ENCODE measurements at places on chromosomes 13 and 19.

GRCh38 chr13:75931116-75931515 is 295.0 kb downstream of the LMO7 start:
- no peak for DNase-seq

DNA sequence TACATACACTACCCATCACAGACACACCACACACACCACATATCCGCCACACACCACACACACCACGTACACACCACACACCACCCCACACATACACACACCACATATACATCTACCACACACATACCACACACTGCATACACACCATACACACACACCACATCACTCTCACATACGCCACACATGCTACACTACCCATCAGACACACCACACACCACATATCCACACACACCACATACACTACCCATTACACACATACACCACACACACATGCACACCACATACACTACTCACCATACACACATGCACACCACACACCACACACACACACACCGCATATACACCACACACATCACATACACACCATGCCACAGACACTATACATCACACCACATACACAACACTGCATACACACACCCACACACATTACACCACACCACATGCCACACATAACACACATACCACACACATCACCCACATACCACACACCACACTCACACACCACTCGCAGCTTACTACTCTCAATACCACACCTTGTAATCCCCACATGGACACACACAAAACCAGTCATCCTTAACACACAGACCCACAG is 9.5 kb downstream of the ERFL start:
- DNase-seq = no peak

- DNase-seq = no peak
Observed at GRCh38 chr13:75512253-75512652, 25.4 kb downstream of the COMMD6 start.

DNA sequence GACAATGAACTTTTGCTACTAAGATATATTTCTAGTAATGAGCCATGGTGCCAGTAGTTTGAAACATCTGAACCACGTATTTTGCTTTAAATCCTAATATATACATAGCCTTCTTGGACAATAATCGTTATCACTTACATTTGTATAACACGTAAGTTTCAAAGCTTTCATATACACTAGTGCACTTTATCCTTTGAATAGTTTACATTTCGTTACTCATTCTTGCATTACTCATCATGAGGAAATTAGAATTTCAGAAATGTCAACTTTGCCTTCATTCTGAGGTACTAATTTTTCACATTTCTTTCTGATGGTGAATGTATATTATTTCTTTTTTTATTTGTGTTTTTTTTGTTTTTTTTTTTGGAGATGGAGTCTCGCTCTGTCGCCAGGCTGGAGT is 5.8 kb downstream of the KBTBD7 start:
- peak; percentile 34 for DNase-seq

GRCh38 chr19:19451429-19452242 is 46.2 kb downstream of the GATAD2A start:
- no peak for DNase-seq

DNA sequence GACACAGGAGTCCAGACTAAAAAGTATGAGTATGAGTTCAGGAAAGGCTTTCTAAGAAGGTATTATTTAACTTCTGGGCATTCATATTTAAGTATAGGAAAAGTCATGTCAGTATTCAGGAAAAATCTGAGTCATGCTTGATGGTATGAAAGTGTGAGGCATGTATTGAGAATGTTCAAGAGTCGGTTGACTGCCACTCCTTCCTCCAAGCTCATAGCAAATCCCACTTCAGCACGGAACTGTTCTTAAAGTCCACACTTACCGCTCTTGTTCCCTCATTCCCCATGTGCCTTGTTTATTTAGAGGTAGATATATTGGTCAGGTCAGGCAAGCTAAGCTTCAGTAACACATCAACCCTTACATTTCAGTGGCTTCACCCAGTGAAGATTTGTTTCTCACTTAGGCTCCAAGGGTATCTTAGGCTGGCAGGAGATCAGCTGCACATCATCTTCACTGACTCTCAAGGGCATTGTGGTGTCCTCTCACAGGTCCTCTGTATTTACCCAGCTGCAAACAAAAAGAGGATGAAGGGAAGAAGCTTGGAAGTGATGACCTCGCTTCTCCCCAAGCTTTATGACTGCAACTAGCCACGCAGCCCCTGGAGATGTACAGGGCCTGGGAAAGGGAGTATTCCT is 1189.2 kb downstream of the EFNB2 start:
- no peak for DNase-seq

DNA sequence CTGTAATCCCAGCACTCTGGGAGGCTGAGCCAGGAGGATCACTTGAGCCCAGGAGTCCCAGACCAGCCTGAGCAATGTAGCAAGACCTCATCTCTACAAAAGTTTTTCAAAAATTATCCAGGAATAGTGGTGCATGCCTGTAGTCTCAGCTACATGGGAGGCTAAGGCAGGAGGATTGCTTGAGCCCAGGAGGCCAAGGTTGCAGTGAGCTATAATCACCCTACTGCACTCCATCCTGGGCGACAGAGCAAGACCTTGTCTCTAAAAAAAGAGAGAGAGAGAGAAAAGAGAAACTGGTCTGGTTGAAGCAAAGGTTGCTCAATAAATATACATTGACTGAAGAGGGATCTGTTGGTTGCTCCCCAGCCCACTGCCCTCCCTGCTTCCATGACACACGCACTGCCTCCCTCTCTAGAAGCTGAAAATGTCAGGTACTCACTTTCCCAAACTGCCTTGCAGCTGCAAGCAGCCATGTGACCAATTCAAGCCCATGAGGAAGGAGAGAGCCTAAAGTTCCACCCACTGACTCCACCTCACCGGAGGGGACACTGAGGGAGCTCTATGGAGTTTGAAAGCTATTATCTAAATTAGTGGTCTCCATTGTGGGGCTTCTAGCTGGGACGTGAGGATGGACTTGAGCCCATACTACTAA is 14.0 kb downstream of the CEACAM16 start:
- no peak for DNase-seq

DNA sequence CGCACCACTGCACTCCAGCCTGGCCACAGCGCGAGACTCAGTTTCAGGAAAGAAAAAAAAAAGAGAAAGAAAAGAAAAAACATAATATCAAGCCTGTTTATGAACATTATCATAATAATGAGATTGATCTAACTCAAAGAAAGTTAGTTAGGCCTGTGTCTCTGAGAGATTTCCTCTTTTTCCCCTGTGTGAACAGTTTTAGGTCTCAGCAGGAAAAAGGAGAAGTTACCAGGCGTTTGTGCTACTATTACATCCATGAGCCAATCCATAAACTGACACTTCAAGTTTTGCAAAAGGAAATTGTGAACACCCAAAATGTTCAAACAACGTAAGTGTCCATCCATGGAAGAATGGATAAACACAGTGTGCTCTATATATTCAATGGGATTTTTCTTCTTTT is 3.8 kb downstream of the TARM1 start:
- no peak for DNase-seq

GRCh38 chr19:33147538-33147937 is 15.6 kb downstream of the WDR88 start:
- no peak for DNase-seq

DNA sequence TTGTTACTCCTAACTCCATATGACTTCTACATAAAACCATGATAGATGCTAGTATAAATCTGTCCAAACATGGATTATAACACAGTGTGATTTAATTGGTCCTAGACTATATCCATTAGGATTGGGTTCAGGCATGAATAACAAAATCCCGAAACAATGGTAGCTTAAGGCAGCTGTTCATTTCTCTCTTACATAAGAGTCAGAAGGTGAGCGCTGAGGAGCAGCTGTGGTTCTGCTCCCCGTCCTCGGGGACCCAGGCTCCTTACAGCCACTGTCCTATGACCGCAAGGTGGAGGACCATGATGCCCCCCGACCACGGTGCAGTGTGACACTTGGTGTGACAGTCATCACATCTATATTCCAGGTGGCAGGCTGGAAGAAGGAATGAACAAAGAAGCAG is 145.8 kb downstream of the SLC7A1 start:
- no peak for DNase-seq

DNA sequence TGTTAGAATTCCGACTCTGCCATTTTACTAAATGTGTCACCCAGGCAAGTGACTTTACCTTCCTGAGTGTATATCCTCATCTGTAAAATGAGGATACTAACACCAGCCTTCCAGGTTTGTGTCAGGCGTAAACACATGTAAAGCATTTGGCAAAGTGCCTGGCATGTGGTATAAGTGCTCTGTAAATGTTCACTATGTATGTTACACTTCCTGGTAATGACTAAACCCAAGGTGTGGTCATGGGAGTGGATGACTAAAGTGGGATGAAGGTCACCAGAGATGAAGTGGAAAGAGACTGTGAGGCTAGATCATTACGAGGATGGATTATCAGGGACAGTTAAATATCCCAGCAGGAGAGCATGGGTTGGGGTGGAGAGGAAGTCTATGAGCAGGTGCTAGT is 25.6 kb downstream of the DEDD2 start:
- DNase-seq = peak; percentile 93

DNA sequence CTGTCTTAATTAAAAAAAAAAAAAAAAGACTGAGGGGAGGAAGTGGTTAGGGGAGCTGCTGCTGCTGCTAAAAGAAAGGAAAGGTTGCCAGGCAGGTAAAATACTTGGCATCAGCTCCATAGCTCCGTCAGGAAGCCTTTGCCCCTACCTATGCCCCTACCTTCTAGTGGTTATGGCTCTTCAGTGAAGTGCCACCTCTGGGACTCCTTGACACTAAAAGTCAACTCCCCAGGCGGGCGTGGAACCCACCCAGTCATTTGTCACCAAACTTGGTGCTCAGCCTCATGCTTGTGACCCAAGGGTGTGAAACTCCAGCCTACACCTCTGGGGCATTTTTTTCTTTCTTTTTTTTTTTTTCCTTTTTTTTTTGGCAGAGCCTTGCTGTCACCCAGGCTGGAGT is 4.9 kb upstream of the NECTIN2 start:
- no peak for DNase-seq

- no peak for DNase-seq
Observed at GRCh38 chr19:21848706-21849105, 12.7 kb upstream of the ZNF43 start.

DNA sequence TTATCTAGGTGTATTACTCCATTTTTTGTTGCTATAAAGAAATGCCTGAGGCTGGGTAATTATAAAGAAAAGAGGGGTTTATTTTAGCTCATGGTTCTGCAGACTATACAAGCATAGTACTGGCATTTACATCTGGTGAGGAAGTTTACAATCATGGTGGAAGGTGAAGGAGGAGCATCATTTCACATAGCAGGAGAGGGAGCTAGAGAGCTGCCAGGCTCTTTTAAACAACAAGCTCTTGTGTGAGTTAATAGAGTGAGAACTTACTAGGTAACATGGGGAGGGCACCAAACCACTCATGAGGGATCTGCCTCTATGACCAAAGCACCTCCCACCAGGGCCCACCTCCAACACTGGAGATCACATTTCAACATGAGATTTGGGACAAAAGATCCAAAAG is 221.7 kb upstream of the GPC6 start:
- DNase-seq = no peak

DNA sequence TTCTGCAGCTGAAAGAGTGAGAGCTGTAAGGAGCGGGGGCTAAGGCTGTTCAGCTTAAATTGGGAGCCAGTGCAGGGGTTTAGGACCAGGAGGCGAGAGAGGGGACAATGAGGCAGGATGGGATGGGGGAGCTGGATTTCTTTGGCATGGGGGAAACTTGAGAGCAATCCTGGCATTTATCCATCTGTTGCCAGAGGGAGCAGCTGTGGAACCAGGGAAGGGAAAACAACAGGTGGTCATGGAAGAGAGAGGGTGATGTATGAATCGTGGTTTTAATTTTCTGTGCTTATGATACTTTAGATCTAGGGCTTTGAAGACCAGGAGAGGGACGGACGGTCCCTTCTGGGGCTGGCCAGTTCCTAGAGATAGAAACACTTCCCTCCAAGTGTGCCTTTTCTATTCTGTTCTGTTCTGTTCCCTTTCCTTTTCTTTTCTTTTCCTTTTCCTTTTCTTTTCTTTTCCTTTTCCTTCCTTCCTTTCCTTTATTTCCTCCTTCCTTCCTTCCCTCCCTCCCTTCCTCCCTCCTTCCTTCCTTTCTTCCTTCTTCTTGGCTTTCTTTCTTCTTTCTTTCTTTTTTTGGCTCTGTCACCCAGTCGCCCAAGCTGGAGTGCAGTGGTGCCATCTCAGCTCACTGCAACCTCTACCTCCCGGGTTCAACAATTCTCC is 16.0 kb upstream of the CCL25 start:
- DNase-seq = no peak

GRCh38 chr13:110422913-110423688 is 116.0 kb downstream of the COL4A2 start:
- DNase-seq = peak; percentile 90

GRCh38 chr13:76890021-76890420 is 3.8 kb upstream of the KCTD12 start:
- no peak for DNase-seq

DNA sequence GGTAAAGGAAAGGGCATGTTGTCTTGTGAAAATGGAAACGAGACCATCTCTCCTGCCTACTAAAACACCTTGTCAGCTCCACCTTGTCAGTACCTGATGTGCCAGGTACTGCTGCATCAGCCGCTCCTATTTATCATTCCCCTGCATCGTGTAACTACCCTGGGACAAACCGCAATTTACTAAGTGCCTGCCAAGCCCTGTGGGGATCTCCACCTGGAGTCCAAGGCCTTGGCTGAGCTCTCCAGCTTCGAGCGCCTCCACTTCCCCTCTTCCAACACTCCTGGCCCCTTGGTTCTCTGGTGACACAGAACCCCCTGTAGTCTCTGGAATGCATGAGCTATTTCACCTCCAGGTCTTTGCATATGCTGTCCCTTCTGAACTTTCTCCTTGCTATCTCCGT is 25.9 kb upstream of the CCNP start:
- DNase-seq = no peak

DNA sequence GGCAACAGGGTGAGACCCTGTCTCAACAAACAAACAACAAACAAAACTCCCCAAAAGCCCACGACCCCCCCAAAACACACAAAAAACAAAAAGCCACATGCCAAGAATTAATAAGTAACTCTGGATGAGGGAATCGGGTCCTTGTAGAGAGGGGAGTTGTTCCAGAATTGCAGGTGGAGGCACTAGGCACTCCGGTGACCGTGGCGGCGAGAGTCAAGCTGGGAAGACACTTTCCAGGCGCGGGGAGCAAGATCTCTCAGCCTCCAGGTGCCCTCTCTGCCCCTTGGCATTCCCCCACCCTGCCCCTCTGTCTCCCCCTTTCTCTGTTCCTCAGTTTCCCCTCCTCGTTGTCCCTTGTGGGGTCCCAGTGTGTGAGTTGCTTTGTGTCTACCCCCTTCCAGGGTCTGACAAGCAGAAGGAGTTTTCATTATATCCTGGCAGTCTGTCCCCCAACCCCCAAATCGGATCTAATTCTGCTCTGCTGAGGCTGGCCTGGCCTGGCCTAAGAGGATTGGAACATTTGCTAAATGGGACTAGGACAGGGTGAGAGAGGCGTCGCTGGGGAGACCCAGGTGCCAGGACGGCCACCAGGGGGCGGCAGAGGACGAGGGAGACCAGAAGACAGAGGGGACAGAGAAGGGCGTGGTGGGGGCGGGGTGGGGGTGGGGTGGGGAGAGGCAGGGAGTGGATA is 8.3 kb upstream of the CRX start:
- DNase-seq = peak; percentile 90
